ENCODE measurements at places on chromosomes 12 and 14.
A peak's percentile ranks its signal among the peaks of the same experiment; 100 is the strongest.

DNA sequence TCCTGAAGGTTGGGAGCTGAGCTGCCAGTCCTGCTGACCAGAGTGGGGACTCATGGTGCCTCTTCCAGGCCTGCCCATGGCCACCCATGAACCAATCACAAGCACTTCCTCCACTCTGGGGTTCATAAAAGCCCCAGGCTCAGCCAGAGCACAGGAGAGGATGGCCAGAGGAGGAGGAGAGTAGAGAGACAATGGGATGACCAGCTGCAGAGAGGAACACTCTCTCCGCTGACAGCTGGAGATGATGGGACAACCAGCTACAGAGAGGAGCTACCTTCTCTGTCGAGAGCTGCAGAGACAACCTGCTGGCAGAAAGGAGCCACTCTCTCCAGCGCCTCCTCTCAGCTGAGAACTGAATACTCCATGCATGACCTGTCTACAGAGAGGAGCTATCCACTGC, 886.1 kb downstream of the BCL11B start:
- no peak for DNase-seq

DNA sequence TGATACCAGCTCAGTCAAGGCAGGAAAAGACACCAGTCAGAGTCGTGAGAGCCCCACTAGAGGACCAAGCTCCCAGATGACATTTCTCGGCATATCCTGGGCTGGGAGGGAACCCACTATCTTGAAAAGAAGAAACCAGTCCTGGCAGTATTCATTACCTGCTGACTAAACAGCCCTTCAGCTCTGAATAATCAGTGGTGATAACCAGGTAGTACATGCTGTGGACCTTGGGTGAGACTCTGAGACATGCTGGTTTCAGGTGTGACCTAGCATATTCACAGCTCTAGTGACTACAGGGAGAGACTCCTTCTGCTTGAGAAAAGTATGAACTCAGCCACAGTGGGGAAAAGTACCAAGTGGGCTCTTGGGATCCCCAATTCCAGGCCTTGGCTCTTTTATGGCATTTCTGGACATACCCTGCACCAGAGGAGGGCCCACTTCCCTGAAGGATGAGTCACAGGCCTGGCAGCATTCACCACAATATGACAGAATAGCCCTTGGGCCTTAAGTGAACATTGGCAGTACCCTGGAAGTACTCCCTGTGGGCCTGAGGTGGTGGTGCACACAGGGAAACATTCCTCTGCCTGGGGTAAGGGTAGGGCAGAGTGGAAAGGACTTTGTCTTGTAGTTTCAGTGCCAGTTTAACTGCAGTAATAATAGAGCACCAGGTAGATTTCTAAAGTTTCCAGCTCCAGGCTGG, 82.6 kb upstream of the SLC38A4 start:
- DNase-seq, result no peak

DNA sequence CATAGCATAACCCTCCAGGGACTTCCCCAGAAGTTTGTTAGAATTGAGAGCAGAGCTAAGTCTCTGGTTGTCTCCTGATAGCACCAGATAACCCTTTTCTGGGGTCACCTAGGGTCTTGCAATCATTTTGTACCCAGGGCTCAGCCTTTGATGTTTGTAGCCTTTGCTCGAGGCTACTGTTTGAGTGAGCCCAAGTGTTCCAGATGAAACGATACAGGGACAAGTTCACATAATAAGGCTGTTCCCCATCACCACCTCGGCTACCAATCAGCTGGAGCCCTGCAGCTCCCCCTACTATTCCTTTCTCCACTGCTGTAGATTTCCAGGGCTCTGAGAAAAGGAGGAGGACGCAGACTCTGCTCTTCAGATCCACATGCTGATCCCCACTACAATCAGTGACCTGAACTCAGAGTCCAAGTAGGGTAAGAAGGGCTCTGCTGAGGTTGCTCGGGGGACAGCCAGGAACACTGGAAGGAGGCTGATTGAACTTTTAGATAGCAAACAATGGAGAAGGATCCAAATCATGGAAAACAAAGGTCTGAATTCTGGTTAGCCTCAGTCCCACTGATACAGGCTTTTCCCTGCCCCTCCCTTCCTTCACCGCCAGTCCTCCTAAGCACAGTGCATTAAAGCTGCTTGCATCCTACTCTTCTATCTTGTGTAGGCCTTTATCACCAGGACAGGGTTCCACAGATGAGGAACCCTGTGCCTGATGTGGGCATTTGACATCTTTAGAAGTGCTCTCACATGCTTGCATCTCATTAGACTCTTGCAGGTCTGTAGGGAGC, at the start of gene EDDM3A:
TSS of gene EDDM3A (plus strand) at position 317 of the 788 bp plus-strand sequence. CDS start 1,694 bp downstream, outside the sequence.
- no peak for DNase-seq

DNA sequence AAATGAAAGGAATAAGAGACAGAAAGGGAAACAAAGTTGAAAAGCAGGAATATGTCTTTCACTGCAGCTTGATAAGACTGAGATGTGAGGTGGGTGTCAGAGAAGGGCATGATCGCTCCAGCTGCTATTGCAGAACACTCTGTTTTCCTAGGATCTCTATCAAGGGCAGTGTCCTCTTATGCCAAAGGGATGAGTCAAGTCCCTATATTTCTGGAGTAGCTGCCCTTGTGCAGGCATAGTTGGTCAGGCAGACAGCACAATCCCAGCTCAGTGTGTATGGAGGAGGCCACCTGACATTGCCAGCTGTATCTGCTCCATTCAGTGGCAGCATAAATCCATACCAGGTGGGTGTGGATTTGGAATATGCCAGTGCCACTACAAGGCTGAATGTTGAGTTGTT, 101.6 kb downstream of the DAD1 start:
- DNase-seq, result no peak

DNA sequence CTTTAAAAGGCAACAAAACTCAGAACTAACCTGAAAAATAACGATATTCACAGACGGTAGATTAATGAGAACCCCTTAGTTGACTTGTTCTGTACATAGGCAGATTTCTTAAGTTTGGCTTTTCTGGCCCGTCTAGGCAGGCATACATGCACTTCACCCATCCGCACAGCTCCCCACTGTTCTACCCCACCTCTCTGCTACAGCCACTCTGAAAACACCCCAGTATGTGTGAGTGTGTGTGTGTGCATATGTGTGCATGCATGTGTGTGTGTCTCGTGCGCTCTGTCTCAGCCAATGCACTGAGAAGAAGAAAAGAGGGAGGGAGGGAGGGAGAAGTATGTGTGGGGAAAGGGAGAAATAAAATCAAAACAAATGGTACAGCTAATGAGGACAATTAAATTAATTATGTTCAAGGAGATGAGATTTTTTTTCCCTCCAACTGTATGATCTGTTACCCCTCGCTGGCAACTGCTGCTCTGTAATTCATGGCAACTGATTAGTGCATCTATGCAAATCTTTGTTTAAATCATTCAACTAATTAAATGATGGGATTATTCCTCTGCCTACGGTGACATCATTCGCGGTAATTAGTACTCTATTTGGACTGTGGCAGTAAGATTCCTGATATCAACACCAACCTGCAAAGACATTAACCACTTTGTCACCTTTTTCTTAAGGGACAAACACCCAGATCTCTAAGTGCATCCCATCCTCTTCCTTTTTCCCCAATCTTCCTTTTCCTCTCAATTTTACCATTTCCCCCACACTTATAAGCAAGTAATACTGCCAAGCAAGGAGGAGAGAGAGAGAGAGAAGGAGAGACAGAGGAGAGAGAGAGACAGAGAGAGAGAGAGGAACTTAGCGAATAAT, 2.2 kb upstream of the LMO3 start:
- no peak for DNase-seq

GRCh38 chr14:61234215-61234916, 46.8 kb downstream of the TMEM30B start:
- DNase-seq, result no peak

DNA sequence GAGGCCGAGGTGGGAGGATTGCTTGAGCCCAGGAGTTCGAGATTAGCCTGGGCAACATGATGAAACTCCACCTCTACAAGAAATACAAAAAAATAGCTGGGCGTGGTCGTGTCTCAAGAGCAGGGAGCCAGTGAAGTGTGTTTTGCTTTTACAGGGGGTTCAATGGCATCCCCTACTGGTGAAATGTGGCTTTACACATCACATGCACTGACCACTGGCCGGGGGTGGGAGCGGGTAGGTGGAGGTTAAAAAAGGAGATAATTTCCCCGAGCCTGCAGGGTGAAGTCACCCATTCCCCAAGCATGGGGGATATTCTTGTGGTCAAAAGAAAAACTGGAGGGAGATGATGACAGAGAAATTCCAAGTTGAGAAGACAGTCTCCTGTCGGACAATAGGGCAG, 63.6 kb upstream of the PWP1 start:
- DNase-seq, result peak; percentile 17

DNA sequence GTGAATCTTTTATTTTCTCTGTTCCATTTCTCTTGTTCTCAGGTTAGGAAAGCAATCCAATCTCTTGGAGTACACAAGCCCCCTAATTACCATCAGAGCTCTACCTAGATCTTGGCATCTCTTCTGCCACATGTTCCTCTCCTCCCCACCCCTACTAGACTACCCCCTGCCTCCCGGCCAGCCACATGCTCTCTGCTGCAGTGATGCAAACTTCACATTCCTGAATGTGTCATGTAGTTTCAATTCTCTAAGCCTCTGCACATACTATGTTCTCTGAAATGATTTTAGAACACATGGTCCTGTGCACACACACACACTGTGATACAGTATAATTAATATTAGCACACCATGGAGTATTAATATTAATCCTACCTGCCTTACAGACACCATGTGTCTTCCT, 104.6 kb downstream of the EFCAB11 start:
- DNase-seq, result peak; percentile 63

GRCh38 chr12:124028555-124028925, 55.5 kb downstream of the ZNF664 start:
- DNase-seq, result no peak
